ENCODE measurements at places on chromosomes 7 and 10. TPM values are rescaled to one million over a fixed set of nuclear protein-coding genes. Genes with fewer than 3 reads are reported as not detected.

GRCh38 chr7:87212498-87212897 lies 7.0 kb downstream of the TMEM243 start:
- H3K4me3 ChIP-seq = peak overlapping the region; percentile 49
- H3K36me3 ChIP-seq = peaks cover 56% of the 10 kb centered on the region
- H3K4me1 ChIP-seq = peaks cover 69% of the 10 kb centered on the region
- H3K27me3 ChIP-seq = no peaks in the 10 kb centered on the region
- DNase-seq = no peak

The MLLT10 gene
- 42.2 TPM for total RNA-seq

- H3K27ac ChIP-seq = no peak overlapping the region
- no peaks in the 10 kb centered on the region for H3K36me3 ChIP-seq
- no peaks in the 10 kb centered on the region for H3K4me1 ChIP-seq
- DNase-seq = no peak
- H3K4me3 ChIP-seq = no peak overlapping the region
- no peaks in the 10 kb centered on the region for H3K27me3 ChIP-seq
These were observed 74.1 kb downstream of the LRRTM3 start for GRCh38 chr10:66999762-67000545.

The AP5Z1 gene
- total RNA-seq = 51.2 TPM

The MUC3A gene
- not detected for total RNA-seq

The MUC12 gene
- total RNA-seq = 0.64 TPM
